ENCODE measurements at places on chromosomes 4 and X. TPM values are rescaled to one million over a fixed set of nuclear protein-coding genes. Genes with fewer than 3 reads are reported as not detected.

TEX11 gene
- not detected for total RNA-seq

ETDB gene
- total RNA-seq = not detected

LEF1 gene
- 10.7 TPM for total RNA-seq

PABPC4L gene
- 1.9 TPM for total RNA-seq

GRID2 gene
- 1.4 TPM for total RNA-seq

NPNT gene
- 39.4 TPM for total RNA-seq

RNF212 gene
- 17.9 TPM for total RNA-seq

DRD5 gene
- total RNA-seq = not detected

GPR82 gene
- total RNA-seq = 0.09 TPM

LONRF3 gene
- total RNA-seq = 5.9 TPM

MAGEB10 gene
- total RNA-seq = not detected

KLB gene
- 1.2 TPM for total RNA-seq

RASL11B gene
- 2.5 TPM for total RNA-seq

RTL5 gene
- 16.2 TPM for total RNA-seq

PPEF2 gene
- total RNA-seq = 0.22 TPM

ATOH1 gene
- not detected for total RNA-seq

RPGR gene
- 16.6 TPM for total RNA-seq

SPATA4 gene
- not detected for total RNA-seq

CCDC120 gene
- 7.9 TPM for total RNA-seq

UGT8 gene
- 85.1 TPM for total RNA-seq

SPP1 gene
- 254 TPM for total RNA-seq

NEUROG2 gene
- not detected for total RNA-seq

RTL9 gene
- 0.09 TPM for total RNA-seq

RBMXL3 gene
- total RNA-seq = not detected

TCEAL5 gene
- total RNA-seq = 1.0 TPM

Data from sciatic nerve (tissue), 2 donors.